ENCODE measurements at places on chromosomes 7 and 10.

- no peaks in the 10 kb centered on the region for H3K4me1 ChIP-seq
- H3K27ac ChIP-seq = no peak overlapping the region
- no peaks in the 10 kb centered on the region for H3K27me3 ChIP-seq
- DNase-seq = no peak
- no peak overlapping the region for H3K4me3 ChIP-seq
Observed at GRCh38 chr7:81788246-81788645, 18.4 kb upstream of the HGF start.

GRCh38 chr10:10813656-10814055, 204.0 kb upstream of the CELF2 start:
- H3K4me1 ChIP-seq = no peaks in the 10 kb centered on the region
- no peak overlapping the region for H3K4me3 ChIP-seq
- no peak for DNase-seq
- H3K27ac ChIP-seq = no peak overlapping the region
- no peaks in the 10 kb centered on the region for H3K36me3 ChIP-seq

DNA sequence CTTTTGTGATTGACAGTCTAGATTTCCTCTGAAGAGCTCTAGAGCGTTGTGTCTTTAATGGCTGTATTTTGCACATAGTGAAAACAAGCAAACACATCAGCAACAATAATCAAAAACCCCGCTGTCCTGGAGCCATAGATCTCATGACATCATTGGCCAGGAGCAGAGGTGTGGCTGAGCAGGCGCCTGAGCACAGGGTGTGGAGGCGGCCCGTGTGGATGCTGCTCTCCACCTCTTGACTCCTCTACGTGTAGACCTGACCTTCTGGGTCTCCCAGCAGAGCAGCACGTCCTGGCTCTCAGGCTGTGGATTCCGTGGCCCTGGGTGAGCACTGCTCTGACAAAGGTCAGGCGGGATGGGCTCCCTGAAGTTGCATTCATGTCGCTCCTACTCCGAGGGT, 63.0 kb upstream of the INSYN2A start:
- H3K27me3 ChIP-seq = peaks cover 2% of the 10 kb centered on the region
- no peaks in the 10 kb centered on the region for H3K36me3 ChIP-seq
- DNase-seq = no peak
- H3K27ac ChIP-seq = no peak overlapping the region
- H3K4me1 ChIP-seq = peaks cover 4% of the 10 kb centered on the region

GRCh38 chr10:130138479-130138866, 2.3 kb downstream of the GLRX3 start:
- H3K27me3 ChIP-seq = peaks cover 7% of the 10 kb centered on the region
- peaks cover 12% of the 10 kb centered on the region for H3K36me3 ChIP-seq
- H3K4me1 ChIP-seq = peaks cover 49% of the 10 kb centered on the region
- H3K4me3 ChIP-seq = peak overlapping the region; percentile 85
- DNase-seq = no peak
- peak overlapping the region; percentile 13 for H3K27ac ChIP-seq

DNA sequence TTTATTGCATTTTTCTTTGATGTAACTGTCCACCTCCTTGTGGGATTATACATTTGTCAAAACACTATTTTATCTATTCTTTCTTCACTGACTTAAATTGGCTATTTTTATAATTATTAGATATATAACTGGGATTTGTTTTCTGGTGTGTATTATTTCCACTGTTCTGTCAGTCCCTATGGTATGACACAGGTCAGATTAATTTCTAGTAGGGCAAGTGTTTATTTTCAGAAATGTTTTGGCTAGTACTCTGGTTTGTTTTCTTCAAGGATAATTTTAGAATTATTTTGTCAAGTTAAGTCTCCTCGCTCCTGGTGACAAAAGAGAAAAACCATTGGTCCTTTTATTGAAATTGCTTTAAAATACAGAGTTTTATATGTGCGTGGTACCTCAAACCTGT, 91.3 kb downstream of the MPLKIP start:
- DNase-seq = no peak
- no peak overlapping the region for H3K4me3 ChIP-seq
- peaks cover 2% of the 10 kb centered on the region for H3K36me3 ChIP-seq
- no peaks in the 10 kb centered on the region for H3K27me3 ChIP-seq

GRCh38 chr10:115774721-115775120, 498.3 kb downstream of the GFRA1 start:
- H3K36me3 ChIP-seq = no peaks in the 10 kb centered on the region
- H3K27me3 ChIP-seq = no peaks in the 10 kb centered on the region
- no peak overlapping the region for H3K27ac ChIP-seq
- no peak overlapping the region for H3K4me3 ChIP-seq
- H3K4me1 ChIP-seq = no peaks in the 10 kb centered on the region
- no peak for DNase-seq

DNA sequence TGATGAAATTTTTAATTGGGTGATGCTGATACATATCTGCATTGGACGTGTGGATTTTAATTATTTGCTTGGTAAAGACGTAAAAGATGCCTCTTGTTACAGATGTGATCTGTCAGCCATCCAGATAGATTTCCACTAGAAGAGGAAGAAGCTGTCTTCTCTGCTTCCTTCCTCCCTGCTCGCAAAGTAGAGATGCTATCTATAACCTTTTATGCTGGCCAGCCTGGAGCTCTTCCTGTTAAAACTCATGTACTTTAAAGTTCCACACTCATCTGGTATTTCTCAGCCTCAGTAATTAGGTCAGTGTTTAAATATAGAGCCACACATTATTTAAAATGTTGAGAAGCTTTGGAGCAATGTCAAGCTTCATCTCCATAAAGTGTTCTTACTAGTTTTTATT, 51.2 kb upstream of the TMEM229A start:
- no peak for DNase-seq
- H3K36me3 ChIP-seq = no peaks in the 10 kb centered on the region
- no peaks in the 10 kb centered on the region for H3K4me1 ChIP-seq
- no peaks in the 10 kb centered on the region for H3K27me3 ChIP-seq
- H3K4me3 ChIP-seq = no peak overlapping the region
- no peak overlapping the region for H3K27ac ChIP-seq

DNA sequence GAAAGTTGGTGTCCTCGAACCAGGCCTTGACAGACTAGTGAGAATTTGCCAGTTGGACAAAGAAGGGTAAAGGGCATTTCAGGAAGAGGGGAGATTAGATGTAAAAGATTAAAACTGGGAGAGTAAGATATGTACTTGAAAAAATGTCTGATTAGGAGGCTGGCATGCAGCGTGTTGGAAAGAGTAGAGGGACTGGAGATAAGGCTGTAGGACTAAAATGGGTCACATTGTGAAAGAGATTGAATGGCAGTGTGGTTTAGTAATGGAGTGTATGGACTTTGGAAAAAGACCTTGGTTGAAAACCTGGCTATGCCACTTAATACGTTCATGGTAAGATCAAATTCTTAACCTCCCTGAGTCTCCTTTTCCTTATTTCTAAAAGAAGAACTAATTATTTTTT, 14.1 kb downstream of the CREM start:
- H3K36me3 ChIP-seq = peaks cover 19% of the 10 kb centered on the region
- no peak overlapping the region for H3K4me3 ChIP-seq
- peaks cover 34% of the 10 kb centered on the region for H3K4me1 ChIP-seq

- H3K4me3 ChIP-seq = no peak overlapping the region
- no peaks in the 10 kb centered on the region for H3K4me1 ChIP-seq
- no peak for DNase-seq
- H3K27ac ChIP-seq = no peak overlapping the region
- no peaks in the 10 kb centered on the region for H3K27me3 ChIP-seq
Observed at GRCh38 chr10:1208366-1209311, 152.5 kb downstream of the WDR37 start.

GRCh38 chr7:143292876-143293275, 4.7 kb downstream of the CASP2 start:
- H3K4me3 ChIP-seq = no peak overlapping the region
- H3K4me1 ChIP-seq = peaks cover 58% of the 10 kb centered on the region
- no peaks in the 10 kb centered on the region for H3K27me3 ChIP-seq
- H3K27ac ChIP-seq = no peak overlapping the region
- no peak for DNase-seq

DNA sequence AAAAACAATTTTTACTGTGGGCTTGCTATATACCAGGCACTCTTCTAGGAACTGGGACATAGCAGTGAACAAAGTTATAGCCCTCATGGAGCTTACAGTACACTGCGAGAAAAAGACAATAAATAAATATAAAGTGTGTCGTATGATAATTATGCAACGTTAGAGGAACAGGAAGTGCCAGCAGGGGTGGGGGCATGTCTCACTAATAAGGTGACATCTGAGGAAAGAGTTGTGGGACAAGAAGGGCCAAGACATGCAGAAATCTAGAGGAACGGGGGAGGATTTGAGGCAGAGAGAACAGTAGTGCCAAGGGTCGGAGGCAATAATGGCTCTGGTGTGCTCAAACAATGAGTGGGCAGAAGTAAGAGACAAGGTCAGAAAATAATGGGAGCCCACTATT, 52.8 kb downstream of the LMBR1 start:
- peaks cover 4% of the 10 kb centered on the region for H3K4me1 ChIP-seq
- no peak overlapping the region for H3K4me3 ChIP-seq
- no peak for DNase-seq
- no peak overlapping the region for H3K27ac ChIP-seq

GRCh38 chr7:95141755-95142154, 182.6 kb downstream of the PON1 start:
- no peaks in the 10 kb centered on the region for H3K4me1 ChIP-seq
- no peak overlapping the region for H3K4me3 ChIP-seq
- no peak overlapping the region for H3K27ac ChIP-seq
- H3K36me3 ChIP-seq = no peaks in the 10 kb centered on the region
- no peak for DNase-seq
- H3K27me3 ChIP-seq = no peaks in the 10 kb centered on the region

DNA sequence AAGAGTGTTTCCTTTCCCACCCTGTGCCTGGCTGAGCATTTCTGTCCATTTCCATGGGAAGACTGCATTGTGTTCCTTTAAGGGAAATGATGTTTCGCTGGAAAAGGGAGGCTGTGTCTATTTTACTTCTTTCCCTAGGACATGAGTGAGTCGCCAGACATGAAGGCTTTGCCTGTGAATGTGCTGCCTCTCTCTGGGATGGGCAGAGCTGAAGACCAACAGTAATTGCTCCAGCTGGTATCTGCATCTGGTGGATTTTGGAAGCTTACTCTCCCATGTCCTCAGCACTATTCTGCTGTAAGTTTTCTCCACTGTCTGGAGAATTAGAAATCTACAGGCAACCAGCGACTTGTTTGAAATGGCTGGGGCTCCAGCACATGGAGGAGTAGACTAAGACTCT, 264.6 kb upstream of the BMPER start:
- H3K36me3 ChIP-seq = no peaks in the 10 kb centered on the region
- no peak for DNase-seq
- H3K4me1 ChIP-seq = no peaks in the 10 kb centered on the region
- H3K4me3 ChIP-seq = no peak overlapping the region
- H3K27me3 ChIP-seq = no peaks in the 10 kb centered on the region

GRCh38 chr7:95335093-95335492, 10.8 kb upstream of the PON1 start:
- H3K27ac ChIP-seq = no peak overlapping the region
- no peaks in the 10 kb centered on the region for H3K36me3 ChIP-seq
- DNase-seq = no peak

- no peaks in the 10 kb centered on the region for H3K36me3 ChIP-seq
- DNase-seq = no peak
- H3K27ac ChIP-seq = no peak overlapping the region
- no peak overlapping the region for H3K4me3 ChIP-seq
- no peaks in the 10 kb centered on the region for H3K4me1 ChIP-seq
Observed at GRCh38 chr10:17907641-17908040, 44.1 kb upstream of the SLC39A12 start.

DNA sequence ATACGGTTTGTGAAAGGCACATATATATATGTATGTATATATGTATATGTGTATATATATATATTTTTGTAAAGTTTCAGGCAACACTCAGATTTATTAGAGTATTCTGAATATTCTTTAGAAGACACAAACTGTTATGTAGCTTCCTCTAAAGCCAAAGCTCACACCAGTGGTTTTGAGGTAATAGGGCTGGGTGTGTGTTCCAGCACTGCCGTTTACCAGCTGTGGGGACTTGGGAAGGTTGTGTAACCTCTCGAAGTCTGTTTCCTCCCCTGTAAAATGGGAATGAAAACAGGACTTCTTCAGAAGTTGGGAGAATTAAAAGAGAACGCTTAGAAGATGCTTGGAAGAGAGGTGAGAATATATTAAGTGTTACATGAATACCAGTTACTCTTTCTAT, 94.8 kb downstream of the PRPF18 start:
- no peaks in the 10 kb centered on the region for H3K4me1 ChIP-seq
- no peak for DNase-seq
- H3K36me3 ChIP-seq = no peaks in the 10 kb centered on the region
- H3K27ac ChIP-seq = no peak overlapping the region

DNA sequence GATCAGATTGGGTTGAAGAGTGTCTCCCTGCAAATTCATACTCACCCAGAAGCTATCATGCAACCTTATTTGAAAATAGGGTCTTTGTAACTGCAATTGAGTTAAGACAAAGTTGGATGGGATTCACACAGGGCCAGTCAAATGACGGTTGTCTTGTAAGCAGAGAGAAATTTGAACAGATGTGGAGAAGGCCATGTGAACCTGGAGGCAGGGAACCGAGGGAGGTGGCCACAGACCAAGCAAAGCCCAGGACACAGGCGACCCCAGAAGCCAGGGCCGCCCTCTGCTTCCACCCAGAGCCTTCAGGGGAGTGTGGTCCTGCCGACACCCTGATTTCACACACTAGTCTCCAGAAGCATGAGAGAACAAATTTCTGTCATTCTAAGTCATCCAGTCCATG, 140.8 kb downstream of the SFMBT2 start:
- peaks cover 35% of the 10 kb centered on the region for H3K4me1 ChIP-seq
- H3K27me3 ChIP-seq = no peaks in the 10 kb centered on the region
- no peak for DNase-seq

GRCh38 chr7:112938863-112939573, 147.6 kb downstream of the GPR85 start:
- peak overlapping the region; percentile 84 for H3K27ac ChIP-seq
- H3K36me3 ChIP-seq = peaks cover 10% of the 10 kb centered on the region
- H3K27me3 ChIP-seq = peaks cover 2% of the 10 kb centered on the region
- H3K4me1 ChIP-seq = peaks cover 27% of the 10 kb centered on the region

- no peak overlapping the region for H3K4me3 ChIP-seq
- peaks cover 4% of the 10 kb centered on the region for H3K4me1 ChIP-seq
- DNase-seq = no peak
- H3K36me3 ChIP-seq = peaks cover 14% of the 10 kb centered on the region
- no peak overlapping the region for H3K27ac ChIP-seq
- H3K27me3 ChIP-seq = no peaks in the 10 kb centered on the region
Observed at GRCh38 chr7:105712877-105713276, 131.6 kb upstream of the EFCAB10 start.
